ENCODE measurements at places on chromosomes 5 and 9. TPM values are rescaled to one million over a fixed set of nuclear protein-coding genes. Genes with fewer than 3 reads are reported as not detected.

Gene MAST4
- total RNA-seq = 19.3 TPM

Gene F2RL2
- total RNA-seq = 1.4 TPM

Gene PCDHA1
- not detected for total RNA-seq

Gene TPRN
- 3.3 TPM for total RNA-seq

Gene DMRT3
- total RNA-seq = not detected

Gene PRPF4
- 14.3 TPM for total RNA-seq

Gene LRRC19
- 0.83 TPM for total RNA-seq

- DNase-seq = no peak
These were observed 206.0 kb downstream of the ARRDC3 start for GRCh38 chr5:91177085-91177484.

DNA sequence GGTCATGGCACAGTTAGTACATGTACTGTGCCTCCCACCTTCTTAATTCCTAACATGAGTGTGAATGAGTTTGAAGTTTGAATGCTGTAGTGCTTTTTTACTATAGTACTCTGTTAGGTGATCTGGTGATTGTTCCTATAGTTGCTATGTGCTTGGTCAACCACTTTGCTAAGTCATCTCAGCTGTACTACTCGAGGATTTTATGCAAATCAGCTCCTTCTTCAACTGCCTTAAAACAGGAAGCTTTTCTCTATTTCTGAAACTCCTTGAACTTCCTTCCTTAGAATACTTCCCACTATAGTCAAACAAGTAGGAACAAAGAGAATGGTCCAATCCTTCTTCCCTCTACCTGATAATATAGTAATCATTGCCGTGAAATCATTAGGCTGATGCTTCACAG lies 219.6 kb downstream of the CTNND2 start:
- DNase-seq = no peak

GRCh38 chr9:135681161-135681560 lies 18.1 kb downstream of the LCN9 start:
- DNase-seq = no peak

- no peak for DNase-seq
These were observed 203.5 kb upstream of the DAPK1 start for GRCh38 chr9:87294126-87294525.

DNA sequence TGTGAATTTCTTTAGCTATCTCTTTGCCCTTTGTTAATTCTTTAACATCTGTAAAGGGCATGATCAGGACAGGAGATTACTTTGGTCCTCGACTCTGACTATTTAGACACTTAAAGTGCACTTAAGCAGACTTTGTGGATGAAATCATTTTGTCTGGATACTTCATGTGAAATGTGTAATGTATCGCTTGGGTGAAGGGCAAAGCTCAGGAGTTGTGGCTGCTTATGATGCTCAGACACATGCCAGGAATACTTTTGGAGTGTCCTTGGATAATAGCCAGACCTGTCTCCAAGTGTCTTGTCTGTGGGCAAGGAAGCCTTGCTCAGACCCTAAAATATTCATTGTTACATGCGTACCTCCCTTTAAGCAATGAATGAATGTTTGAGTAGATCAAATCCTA lies 87.8 kb downstream of the RAI14 start:
- DNase-seq = no peak

DNA sequence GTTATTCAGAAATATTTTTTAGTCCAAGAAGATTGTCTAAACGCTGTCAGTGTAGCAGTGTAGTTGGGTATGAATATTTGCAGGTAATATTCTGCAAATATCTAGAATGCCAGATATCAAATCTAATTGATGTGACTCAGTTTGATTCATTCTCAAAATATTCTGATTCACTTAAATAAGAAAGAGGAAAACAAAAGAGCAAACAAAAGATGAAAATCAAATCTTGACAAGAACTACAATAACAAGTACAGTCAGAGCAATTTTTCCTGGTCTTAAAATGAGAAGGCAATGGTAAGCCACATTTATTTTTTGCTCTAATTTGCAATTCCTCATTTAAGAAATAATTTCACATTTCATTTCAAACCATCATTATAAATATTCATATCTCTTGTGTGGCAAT lies 36.0 kb downstream of the MRPS30 start:
- DNase-seq = no peak

GRCh38 chr9:8760000-8760767 lies 960.6 kb upstream of the DMAC1 start:
- no peak for DNase-seq

- DNase-seq = no peak
These were observed 4.4 kb downstream of the ATP10B start for GRCh38 chr5:160847526-160848085.
